ENCODE measurements at places on chromosomes 7 and 10.

DNA sequence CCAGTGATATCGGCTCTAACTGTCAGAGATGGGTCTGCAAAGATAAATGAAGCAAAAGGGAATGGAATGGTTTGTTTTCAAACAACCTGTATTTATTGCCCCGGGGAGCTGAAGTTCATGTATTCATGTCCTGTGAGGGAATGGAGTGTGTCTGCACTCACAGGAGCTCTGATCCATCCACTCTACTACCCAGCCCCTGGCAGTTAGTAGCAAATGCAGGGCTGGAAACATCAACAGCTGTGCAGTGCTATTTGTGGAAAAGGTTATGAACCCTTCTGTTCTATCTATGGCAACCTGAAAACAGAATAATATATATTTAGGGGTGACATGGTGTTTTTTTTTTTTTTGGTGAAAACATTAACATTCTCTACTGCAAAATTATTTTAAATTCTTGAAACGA, 9.8 kb downstream of the AGR2 start:
- DNase-seq, result no peak

GRCh38 chr7:1223196-1223981, 9.3 kb upstream of the UNCX start:
- no peak for DNase-seq

DNA sequence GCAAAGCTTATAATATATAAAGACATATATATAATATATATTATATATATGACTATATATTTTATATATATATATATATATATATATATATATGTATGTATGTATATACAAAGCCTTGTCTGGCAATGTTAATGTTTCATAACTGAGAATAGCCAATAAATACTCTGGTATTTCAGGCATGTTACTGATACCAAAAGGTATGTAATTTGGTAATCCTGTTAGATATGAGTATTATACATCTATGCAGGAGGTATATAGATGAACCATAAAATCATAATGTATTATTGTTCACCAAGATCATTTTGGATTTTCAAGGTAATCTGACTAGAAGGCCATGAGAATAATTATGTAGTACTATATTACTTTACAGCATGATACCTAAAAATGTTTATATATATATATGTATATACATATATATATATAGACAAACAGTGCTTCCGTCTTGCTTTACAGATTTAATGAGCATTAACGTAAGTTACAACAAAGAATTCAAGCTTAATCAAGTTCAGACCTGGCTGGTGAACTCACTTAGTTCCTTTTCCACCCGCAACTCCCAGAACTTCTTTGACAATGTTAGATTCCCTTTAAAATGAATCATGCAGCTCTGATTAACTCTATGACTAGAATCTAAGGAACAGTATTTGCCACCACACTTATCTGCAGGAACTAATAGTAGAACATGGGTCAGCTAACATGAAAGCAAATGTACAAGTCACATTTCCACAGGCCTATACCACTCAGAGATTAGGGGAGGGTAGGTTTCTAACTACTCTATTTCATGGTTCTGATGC, 82.7 kb downstream of the SLC25A13 start:
- no peak for DNase-seq

DNA sequence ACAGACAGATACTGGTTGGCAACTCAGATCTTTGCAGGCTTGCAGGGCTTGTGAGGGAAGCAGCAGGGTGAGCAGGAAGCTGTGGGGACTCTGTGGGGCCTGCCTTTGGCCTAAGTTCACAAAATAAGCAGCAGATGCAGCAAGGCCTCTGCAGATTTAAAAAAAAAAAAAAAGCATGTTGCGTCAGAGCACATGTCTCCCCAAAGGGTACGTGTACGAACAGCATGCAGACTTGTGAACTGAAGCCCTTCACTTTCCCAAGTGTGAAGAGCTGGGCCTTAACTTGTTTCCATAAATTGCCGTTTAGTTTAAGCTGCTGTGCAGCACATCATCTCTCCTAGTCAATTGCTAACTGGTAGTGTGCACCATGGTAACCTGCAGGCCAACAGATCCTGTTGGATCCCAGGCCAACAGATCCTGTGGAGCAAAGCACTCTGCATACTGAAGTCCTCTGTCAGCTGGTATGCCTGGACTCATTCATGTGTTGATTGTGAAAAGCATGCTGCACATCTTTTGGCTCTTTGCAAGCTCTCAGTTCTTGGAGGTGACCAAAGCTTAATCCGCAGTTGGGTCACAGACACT, 10.8 kb upstream of the XPNPEP1 start:
- no peak for DNase-seq

Data from stimulated activated CD8-positive, alpha-beta memory T cell treated with anti-CD3 and anti-CD28 coated beads, Interleukin-2, amount 100 ng/mL, for 48 hours (primary cell).